Stimulated activated CD8-positive, alpha-beta memory T cell treated with anti-CD3 and anti-CD28 coated beads, Interleukin-4, amount 100 ng/mL, for 4 hours (primary cell): ENCODE measurements at places on chromosomes 12 and 14.

DNA sequence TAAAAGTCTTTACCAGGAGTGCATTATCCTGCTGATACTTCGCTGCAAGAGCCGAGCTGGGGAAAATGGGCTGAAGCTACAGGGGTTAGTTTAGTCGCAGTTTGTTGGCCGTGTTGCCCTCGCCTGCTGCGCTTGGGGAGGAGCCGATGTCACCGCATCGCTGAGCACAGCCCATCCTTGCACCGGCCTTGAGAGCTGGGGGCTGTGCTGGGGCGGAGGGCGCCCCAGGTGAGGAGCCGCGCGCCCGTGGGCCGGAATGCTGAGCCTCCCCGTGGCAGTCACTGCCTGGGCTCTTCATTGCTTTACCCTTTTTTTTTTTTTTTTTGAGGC, 50.0 kb downstream of the ADGRD1 start:
- DNase-seq, result no peak

GRCh38 chr12:57764662-57765002, 2.2 kb downstream of the CYP27B1 start:
- DNase-seq, result no peak

GRCh38 chr14:93792391-93792790, 4.1 kb upstream of the PRIMA1 start:
- DNase-seq, result no peak

GRCh38 chr14:38994731-38995130, 108.3 kb downstream of the SEC23A start:
- DNase-seq, result no peak

GRCh38 chr12:26113853-26114719, 10.8 kb downstream of the BHLHE41 start:
- DNase-seq, result peak; percentile 39

DNA sequence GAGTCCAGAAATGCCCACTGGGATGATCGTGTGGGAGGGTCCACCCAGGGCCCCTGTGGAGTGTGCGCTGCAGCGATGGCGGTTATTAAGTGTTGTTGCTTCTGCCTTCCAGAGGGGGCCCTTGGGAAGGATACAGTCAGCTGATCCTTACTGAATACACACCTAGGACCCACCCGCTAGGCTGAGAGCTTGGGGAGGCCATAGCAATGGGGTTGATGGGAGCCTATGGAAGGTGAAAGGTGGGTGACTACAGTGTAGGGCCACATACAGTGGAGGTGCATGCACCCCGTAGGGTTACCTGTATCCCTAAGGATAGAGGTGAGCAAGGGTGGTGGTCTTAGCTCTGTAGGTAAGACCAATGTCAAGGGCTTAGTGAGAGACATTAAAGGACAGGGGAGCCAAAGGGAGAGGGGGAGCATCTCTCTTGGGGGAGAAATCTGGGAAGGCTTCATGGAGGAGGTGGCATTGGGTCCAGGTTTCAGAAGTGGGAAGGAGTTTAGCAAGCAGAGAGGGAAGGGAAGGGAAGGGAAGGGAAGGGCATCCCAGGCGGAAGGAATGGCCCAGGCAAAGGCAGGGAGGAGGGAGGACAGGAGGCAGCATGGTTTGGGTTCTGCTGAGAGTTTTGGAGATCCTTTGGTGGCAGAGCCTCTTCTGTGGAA, 73.1 kb upstream of the RIN3 start:
- DNase-seq, result no peak

DNA sequence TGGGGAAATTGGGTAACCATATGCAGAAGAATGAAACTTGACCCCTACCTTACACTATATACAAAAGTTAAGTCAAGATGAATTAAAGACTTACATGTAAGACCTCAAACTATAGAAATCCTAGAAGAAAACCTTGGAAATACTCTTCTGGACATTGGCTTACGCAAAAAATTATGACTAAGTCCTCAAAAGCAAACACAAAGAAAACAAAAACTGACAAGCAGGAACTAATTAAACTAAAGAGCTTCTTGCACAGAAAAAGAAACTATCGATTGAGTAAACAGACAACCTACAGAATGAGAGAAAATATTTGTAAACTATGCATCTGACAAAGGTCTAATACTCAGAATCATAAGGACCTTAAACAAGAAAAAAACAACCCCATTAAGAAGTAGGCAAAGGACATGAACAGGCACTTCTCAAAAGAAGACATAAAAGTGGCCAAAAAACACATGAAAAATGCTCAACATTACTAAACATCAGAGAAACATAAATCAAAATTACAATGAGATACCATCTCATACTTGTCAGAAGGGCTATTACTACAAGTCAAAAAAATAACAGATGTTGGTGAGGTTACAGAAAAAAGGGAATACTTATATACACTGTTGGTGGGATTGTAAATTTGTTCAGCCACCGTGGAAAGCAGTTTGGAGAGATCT, 37.0 kb upstream of the CFAP54 start:
- DNase-seq, result no peak

DNA sequence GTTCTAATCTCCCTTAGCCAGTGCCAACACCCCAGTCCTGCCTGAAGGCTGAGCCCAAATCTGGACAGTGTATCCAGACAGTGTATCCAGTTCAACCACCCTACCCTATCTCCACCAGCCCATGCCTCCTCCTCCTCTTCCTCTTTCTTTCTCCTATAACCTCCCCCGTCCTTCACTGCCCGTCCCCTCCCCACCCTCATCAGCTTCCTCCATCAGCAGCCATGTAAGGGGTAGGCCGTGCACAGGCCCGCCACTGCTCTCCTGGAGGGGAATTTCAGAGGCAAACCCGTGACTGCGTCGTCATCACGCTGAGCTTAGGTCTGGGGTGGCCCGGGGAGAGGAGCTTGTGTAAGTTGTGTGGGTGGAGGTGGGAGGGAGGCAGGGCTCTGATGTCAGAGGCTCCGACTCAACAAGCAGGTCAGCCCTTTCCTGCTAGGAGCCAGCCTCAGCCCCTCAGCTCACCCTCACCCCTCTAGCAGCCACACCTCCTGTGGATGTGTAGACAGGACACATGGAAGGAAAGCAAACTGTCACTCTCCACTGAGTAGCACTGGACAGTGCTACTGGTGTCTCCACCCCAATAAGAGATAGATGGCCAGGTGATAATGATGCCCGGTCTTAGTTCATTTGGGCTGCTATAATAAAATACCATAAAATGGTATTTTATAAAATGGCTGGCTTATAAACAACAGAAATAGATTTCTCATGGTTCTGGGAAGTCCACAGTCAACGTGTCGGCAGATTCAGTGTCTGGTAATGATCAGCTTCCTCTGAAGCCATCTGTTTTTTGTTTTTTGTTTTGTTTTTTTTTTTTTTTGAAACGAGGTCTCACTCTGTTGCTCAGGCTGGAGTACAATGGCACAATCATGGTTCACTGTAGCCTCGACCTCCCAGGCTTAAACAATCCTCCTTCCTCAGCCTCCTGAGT, 50.5 kb downstream of the IRF2BPL start:
- peak; percentile 84 for DNase-seq

DNA sequence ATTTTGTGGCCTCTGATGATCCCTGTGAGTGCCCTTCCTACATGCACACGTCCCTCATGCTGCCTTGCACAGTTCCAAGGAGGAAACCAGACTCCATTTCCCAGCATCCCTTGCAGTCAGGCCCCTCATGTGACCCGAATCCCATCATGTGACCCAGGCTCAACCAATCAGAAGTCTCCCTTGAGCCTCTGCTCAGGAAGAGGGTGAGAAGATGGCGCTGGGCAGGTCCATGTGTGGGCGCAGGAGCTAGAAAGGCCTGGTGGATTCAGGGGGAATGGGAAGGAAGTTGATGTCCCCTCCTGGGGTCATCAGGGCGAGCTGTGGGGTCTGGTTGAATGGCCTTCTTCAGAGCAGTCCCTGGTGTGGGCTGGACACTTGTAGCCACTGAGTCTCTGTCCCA, 240.5 kb downstream of the ADGRD1 start:
- DNase-seq, result no peak

DNA sequence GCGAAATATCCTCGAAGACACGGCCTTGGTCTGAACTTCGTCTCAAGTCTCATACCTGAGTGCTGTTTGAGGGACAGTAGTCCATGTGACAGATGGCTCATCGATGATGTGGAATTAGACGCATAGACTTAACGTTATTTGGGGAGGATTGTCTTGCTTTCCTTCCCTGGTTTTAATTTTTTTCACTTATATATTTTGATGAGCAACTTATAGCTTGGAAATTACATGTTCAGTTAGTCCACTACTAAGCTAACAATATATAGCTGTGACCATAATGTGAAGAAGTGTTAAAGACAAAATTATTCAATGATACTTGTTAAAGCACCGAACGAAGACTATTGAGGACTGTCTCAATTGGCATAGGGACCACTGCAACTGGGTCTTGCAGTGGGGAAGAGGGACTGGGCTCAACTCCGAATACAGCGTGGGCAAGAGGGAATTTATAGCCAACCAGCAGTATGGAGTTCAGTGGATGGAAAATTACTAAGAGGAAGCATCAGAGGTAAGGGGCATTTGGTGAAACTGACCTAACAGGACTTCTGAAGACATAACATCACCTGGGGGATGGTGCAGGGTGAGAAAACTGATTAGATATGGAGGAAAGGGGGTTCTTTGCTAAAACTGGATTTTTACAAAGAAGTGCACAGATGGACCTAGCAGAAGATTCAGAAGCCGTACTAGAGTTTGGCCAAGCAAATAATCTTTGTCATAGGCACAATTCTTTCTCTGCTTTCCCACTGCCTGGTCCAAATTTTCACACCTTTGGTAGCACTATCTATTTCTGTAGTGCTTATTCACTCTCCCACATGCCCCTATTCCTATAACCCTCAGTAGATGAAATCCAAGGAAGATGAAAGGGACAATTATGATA, 910 bp upstream of the TM7SF3 start:
- no peak for DNase-seq

GRCh38 chr12:83827860-83828259, 1084.7 kb downstream of the SLC6A15 start:
- no peak for DNase-seq

DNA sequence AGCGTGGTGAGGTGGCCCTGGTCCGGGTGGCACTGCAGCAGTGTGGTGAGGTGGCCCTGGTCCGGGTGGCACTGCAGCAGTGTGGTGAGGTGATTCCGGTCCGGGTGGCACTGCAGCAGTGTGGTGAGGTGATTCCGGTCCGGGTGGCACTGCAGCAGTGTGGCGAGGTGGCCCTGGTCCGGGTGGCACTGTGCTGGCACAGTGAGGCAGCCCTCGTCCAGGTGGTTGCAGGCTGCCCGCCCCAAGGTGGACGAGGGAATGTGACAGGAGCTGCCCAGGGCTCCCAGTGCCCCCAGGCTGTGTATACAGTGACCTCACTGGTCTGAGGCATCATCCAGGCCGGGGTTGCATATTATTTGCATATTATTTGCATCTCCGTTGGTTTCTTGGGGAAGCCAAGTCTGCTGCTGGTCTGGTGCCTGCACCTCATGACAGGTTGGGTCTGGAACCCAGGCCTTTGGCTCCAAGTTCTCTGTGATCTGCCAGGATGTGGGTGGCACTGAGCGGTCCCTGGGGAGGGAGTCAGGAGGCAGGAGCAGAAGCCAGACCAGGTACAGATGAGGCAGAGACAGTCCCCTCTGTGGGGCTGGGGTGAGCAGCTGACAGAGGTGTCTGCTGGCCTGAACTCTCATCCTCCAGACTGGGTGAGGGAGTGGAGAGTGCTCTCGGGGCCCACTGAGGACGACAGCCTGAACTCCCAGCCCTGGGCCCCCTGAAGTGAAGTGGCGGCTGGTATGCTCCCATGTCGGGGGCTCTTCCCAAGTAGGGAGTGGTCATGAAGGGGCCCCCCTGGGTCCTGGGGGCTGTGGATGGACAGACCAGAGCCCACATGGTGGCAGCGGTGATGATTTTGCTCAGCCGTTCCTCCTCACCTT, 79.3 kb downstream of the KIF26A start:
- no peak for DNase-seq

DNA sequence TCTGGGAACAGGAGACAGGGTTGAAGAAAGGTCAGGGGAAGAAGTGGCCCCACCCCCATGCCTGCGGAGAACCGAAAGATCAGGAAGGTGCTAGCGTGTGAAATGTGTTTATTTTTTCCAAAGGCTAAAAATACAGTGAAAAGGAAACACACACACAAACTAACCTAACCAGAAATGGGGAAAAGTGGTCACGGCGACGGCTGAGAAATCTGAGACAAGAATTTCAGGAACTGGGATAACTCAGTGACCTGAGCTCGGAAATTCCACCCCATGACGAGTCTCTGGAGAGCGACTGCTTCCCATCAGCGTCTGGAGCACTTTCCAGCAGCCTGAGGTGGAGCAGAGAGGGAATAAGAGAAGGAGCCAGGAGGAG, 16.6 kb upstream of the RND1 start:
- DNase-seq, result no peak

- DNase-seq, result no peak
Observed at GRCh38 chr12:119692410-119692809, 24.5 kb downstream of the PRKAB1 start.

DNA sequence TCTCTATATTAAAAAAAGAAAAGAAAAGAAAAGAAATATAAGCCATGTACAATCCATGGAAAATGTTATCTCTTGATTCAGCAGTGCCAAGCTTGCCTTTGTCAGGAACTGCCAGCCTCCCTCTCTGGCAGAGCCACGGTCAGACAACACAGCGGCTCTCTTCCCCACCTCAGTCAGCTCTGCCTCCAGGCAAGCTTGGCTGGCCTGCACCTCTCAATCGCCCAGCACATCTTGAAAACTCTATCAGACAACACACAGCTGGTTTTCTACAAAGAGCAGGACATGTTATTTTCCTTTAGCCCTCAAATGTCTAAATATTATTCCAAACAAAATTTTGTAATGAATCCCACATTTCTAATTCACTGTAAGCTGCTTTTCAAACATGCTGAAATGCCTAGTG, 20.0 kb upstream of the GCH1 start:
- DNase-seq, result no peak

- DNase-seq, result no peak
Observed at GRCh38 chr14:100108840-100109593, 43.8 kb downstream of the EVL start.

DNA sequence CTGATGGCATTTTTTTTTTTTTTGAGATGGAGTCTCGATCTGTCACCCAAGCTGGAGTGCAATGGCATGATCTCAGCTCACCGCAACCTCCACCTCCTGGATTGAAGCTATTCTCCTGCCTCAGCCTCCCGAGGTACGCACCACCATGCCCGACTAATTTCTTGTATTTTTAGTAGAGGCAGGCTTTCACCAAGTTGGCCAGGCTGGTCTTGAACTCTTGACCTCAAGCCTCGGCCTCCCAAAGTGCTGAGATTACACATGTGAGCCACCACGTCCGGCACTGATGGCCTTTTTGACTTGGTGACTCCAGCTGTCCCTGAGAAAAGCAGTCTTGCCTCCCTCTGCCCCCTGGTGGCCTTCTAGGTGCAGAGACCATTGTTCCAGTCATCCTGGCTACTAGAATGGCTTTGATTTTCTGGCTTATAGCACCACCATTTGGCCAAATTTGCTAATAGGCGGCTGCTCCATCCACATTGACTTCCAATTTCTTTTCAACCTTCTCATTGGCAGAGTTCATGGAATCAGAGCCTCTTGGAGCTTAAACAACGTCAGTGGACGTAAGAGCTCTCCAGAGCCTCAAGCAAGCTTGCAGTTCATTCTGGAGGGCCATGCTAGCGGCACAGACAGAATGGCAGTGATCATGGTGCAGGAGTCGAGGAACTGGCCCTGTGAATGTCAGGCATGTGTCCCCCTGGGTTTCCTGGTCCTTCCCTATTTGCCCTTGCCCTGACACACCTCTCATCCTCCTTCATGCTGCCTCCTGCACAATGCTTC, 25.4 kb upstream of the EIF4B start:
- DNase-seq, result peak; percentile 67

GRCh38 chr14:100725587-100726387, 905 bp upstream of the DLK1 start:
- DNase-seq, result no peak
